ENCODE measurements at places on chromosomes 12 and 14. TPM values are rescaled to one million over a fixed set of nuclear protein-coding genes. Genes with fewer than 3 reads are reported as not detected.
A peak's percentile ranks its signal among the peaks of the same experiment; 100 is the strongest.

The XPOT gene
- polyA plus RNA-seq: 16.0 TPM

The SLCO1A2 gene
- polyA plus RNA-seq: 0.26 TPM

DNA sequence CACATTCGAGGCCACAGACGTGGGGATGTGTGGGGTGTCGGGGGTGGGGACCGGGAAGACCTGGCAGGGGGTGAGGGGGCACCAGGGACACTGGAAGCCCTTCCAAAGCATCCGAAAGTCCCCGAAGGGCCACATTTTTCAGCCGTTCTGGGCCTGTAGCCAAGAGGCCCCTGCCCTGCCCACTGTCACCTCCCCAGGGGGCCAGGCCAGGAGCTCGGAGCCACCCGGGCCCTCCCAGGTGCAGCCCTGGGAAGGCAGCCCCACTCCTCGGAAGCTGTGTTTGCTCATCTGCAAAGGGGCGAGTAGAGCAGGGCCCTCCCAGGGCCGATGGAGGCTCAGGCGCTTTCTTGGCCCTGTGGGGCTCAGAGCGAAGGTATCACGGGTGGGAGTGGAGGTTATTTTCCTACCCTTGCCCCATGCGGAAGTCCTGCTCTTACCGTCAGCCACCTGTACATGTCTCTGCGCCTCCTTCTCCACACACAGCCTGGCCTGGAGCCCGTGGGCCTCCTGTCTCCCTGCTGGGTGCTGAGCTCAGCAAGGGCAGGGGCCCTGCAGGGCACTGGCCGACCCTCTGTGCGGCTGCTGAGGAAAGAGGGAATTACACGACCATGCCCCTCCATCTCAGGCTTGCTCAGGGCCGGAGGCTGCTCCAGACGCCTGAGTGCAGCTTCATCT, 27.2 kb downstream of the NOC4L start:
- DNase-seq: peak; percentile 58

DNA sequence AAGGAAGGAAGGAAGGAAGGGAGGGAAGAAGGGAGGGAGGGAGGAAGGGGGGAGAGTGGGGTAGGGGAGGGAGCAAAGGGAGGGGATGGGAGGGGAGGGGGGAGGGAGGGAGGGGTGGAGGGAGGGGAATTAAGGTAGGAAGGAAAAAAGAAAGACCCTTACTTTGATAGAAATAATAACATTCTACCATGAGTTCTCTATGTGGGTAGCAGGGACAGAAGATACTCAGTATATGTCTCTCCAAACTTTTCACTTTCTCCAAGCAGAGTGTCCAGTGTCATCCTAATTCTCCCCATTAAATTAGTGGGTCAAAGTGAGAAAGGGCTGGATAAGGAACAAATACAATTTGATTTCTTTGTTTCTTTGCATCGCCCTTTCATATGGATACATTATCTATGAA, 553.4 kb upstream of the USP15 start:
- DNase-seq: no peak

The CEBPE gene
- 1.3 TPM for polyA plus RNA-seq

- no peak for DNase-seq
Observed at GRCh38 chr14:69079188-69079742, 73.7 kb downstream of the DCAF5 start.

GRCh38 chr14:57866199-57866705, 360 bp upstream of the SLC35F4 start:
- no peak for DNase-seq

The AHNAK2 gene
- 0.86 TPM for polyA plus RNA-seq

The POTEM gene
- not detected for polyA plus RNA-seq

- DNase-seq: no peak
Observed at GRCh38 chr14:89121968-89122620, 294.9 kb downstream of the FOXN3 start.

The SMIM41 gene
- polyA plus RNA-seq: 1.1 TPM

- no peak for DNase-seq
Observed at GRCh38 chr14:24798911-24799462, 165.0 kb upstream of the GZMB start.
